ENCODE measurements at places on chromosomes 3 and 15.

GRCh38 chr3:37989821-37990480, 635 bp upstream of the VILL start:
- no peak for DNase-seq

DNA sequence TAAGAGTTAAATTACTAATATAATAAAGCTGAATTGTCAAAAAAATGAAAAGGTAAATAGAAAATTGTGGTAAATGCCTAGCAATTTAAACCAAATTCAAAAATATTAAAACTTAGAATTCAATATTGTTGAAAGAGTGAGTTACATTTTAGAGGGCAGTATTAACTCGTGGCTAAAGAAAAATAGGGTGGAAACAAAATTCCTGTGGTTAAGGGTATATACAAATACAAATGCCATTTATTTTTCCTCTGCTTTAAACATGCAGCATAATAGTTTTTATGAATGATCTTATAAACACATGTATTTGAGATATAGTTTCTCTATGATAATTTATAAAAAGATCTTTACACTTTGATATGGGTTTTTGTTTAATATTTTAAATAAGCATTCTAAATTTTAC, 79.0 kb downstream of the NEDD4 start:
- no peak for DNase-seq

- no peak for DNase-seq
Observed at GRCh38 chr3:57972531-57973111, 35.6 kb upstream of the FLNB start.

GRCh38 chr15:87045746-87046145, 966.1 kb downstream of the AGBL1 start:
- no peak for DNase-seq

GRCh38 chr15:34188711-34189110, 21.2 kb downstream of the KATNBL1 start:
- DNase-seq = no peak

DNA sequence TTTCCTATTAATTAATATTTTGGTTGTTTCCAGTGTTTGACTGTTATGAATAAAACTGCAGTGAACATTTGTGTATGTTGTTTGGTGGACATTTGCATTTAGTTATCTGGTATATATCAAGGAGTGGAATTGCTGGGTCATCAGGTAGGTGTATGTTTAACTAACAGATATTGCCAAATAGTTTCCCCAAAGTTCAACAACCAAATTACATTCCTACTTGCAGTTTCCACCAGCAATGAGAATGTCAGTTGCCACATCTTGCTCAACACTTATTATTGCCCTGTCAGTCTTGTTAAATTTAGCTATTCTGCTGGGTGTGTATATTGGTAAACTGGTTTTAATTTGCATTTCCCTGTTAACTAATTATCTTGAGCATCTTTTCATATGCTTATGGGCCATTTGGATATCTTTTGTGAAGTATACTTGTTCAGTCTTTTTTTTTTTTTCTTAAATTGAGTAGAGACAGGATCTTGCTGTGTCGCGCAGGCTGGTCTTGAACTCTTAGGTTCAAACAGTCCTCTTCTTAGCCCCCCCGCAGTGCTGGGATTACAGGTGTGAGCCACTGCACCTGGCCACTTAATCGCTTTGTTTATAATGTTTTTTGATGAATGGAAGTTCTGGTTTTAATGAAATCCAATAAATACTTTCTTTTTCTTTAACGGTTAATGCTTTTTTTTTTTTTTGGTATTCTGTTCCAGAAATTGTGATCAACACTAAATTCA, 7.9 kb downstream of the FEM1B start:
- no peak for DNase-seq

Measured in activated CD4-positive, alpha-beta T cell treated with anti-CD3 and anti-CD28 coated beads for 48 hours (primary cell).